NT2/D1 (cell line): ENCODE measurements at places on chromosomes 4 and X.

DNA sequence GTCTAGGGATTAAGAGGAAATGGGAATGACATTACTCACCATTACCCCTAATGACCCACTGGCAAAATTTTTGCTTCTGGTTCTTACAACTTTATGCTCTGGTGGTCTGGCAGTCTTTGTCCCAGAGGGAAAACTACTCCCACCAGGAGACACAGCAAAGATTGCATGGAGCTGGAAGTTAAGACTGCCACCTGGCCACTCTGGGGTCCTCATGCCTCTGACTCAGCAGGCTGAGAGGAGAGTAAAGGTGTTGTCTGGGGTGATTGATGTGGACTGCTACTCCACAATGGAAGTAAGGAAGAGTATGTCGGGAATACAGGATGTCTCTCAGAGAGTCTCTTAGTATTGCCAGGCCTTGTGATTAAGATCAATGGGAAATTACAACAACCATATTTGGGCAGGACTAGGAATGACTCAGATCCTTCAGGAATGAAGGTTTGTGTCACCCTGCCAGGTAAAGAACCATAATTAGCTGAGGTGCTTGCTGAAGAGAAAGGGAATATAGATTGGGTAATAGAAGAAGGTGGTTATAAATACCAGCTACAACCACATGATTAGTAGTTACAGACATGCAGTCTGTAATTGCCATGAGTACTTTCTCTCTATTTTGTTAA lies 215.5 kb downstream of the GPAT3 start:
- no peak for DNase-seq

GRCh38 chr4:128682942-128683666 lies 126.4 kb upstream of the JADE1 start:
- peak; percentile 82 for DNase-seq

- DNase-seq: no peak
Observed at GRCh38 chr4:825063-825970, 612 bp downstream of the CPLX1 start.

DNA sequence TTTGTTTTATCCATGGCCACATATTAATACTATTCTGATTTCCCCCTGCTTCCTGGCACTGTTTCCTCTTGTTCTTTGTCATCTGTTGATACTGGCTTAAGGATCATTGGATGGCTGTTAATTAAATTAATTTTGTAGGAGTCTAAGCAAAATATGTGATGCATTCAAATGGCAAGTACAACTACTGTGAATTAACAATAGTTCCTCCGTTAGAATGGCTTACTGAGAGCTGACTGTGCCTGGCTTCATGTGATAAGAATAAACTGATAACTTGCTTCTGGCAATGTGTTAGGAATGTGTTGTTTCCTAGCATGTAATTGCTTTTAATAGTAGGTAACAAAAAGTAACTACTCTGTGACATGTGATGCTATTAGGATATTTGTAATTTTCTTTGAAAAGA lies 98.5 kb downstream of the RPA4 start:
- no peak for DNase-seq

DNA sequence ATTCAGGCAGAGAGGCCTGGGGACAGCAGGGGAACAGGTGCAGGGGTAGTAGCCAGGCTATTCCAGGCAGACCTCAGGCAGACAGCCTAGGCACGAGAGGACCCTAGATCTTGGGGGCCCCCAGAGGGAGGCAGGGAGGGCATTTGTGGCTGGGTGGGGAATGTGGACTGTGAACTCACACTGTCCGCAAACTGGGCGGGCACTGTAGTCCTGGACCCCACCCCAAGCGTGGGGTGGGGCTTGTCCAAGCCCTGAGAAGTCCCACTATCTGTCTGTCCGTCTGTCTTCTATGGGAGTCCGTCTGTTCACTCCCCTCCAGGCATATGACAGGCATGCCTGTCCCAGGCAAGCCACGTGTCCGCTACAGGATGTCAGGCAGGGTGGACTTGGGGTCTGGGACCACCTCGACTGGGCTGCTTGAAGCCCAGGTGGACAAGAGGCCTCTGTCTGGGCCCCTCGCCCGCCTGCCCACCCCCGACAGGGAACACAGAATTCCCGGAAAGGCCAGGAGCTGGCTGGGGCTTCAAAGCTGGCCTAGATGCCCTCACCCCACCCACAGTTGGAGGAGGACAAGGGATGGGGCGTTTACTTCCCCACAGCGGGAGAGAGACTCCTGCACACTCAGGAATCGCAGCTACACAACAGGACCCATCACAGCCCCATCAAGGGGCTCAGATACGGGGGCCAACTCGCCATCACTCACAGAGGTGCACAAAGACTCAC lies at the start of gene SLC38A5:
Gene SLC38A5 (minus strand): TSS at position 151 of the 723 bp plus-strand sequence. CDS start 2,336 bp downstream, outside the sequence.
- no peak for DNase-seq

DNA sequence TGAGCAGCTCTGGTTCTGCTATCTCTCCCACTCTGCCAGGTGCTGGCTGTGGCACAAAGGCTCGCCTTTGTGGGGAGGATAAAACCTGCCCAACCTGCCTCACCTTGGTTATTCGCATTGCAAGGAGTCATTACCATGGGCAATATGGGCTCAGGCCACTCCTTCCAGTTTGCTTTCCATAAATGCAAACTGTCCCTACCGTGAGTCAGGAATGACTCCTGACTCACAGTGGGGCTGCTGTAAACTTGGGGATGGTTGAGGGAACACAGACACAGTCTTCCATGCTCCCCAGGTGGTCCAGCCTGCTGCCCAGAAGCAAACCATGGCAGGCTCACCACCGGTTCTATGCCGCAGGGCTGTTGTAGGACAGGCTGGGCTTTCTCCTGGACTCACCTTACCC lies 36.1 kb downstream of the COQ2 start:
- DNase-seq: no peak

GRCh38 chr4:108384544-108384943 lies 215.8 kb upstream of the LEF1 start:
- DNase-seq: no peak

- DNase-seq: no peak
Observed at GRCh38 chr4:74038425-74039314, at the start of gene CXCL3. Gene CXCL3, minus strand, starts transcription at chr4:74038689. Its CDS starts 78 bp downstream, at chr4:74038611.

GRCh38 chr4:7147661-7148310 lies 44.6 kb upstream of the SORCS2 start:
- no peak for DNase-seq

DNA sequence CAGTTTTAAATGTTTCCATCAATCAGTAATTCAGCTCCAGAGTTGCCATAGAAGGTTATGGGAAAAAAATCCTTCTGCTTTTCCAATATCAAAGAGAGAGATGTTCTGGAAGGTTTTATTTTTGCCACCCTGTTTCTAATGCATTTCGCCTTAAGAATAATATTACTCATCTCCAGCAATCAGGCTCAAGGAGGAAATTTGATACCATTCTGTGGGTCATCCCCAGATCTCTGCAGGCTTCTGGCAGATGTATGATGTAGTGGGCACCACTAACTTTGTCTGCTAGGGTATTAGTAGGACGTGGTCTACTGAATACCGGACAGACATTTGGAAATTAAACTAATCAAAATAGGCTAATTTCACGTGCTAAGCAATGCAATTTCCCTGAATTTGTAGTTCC lies 645.4 kb upstream of the TENM3 start:
- no peak for DNase-seq

- no peak for DNase-seq
Observed at GRCh38 chr4:108626056-108626455, 5.7 kb downstream of the RPL34 start.
